Chondrocyte (in vitro differentiated cells): ENCODE measurements at places on chromosomes 12 and 14. TPM values are rescaled to one million over a fixed set of nuclear protein-coding genes. Genes with fewer than 3 reads are reported as not detected.

The PELI2 gene
- total RNA-seq = 4.7 to 9.0 TPM (median 8.7 TPM) in 3 replicates

The RPS26 gene
- 15.8 to 27.8 TPM (median 19.5 TPM) in 3 replicates for total RNA-seq

The PYM1 gene
- 17.3 to 26.4 TPM (median 19.0 TPM) in 3 replicates for total RNA-seq

The PNP gene
- 25.0 to 34.8 TPM (median 26.7 TPM) in 3 replicates for total RNA-seq

The SERPINA4 gene
- not detected in 3 replicates for total RNA-seq

The SMOC1 gene
- total RNA-seq = 0.41 to 1.7 TPM (median 1.1 TPM) in 3 replicates

The KRT85 gene
- not detected in 3 replicates for total RNA-seq

The MGAT2 gene
- 51.2 to 58.2 TPM (median 53.5 TPM) in 3 replicates for total RNA-seq

The TSFM gene
- 17.8 to 21.3 TPM (median 19.9 TPM) in 3 replicates for total RNA-seq

The ITGA7 gene
- 5.6 to 32.4 TPM (median 31.6 TPM) in 3 replicates for total RNA-seq

The PLEK2 gene
- total RNA-seq = not detected in 3 replicates

The RBP5 gene
- total RNA-seq = not detected in 3 replicates

The AACS gene
- 22.6 to 27.6 TPM (median 23.7 TPM) in 3 replicates for total RNA-seq

The STXBP6 gene
- 1.7 to 11.5 TPM (median 1.8 TPM) in 3 replicates for total RNA-seq

The MAP1LC3B2 gene
- total RNA-seq = 3.3 to 4.1 TPM (median 3.3 TPM) in 3 replicates

The SLC2A13 gene
- 12.3 to 14.6 TPM (median 14.4 TPM) in 3 replicates for total RNA-seq

The RIN3 gene
- total RNA-seq = 18.8 to 24.2 TPM (median 20.2 TPM) in 3 replicates

The IGF1 gene
- total RNA-seq = 0.64 to 1.4 TPM (median 1.3 TPM) in 3 replicates

The VRTN gene
- not detected in 3 replicates for total RNA-seq

The RNU4-1 gene
- 1,613 to 1,880 TPM (median 1,738 TPM) in 3 replicates for total RNA-seq

The FAM90A1 gene
- total RNA-seq = not detected in 3 replicates

The KRT82 gene
- total RNA-seq = not detected in 3 replicates

The INF2 gene
- 117 to 152 TPM (median 121 TPM) in 3 replicates for total RNA-seq

The HPD gene
- total RNA-seq = not detected in 3 replicates

The HCAR2 gene
- not detected in 3 replicates for total RNA-seq

The SERPINA12 gene
- total RNA-seq = not detected in 3 replicates

The CHFR gene
- total RNA-seq = 49.6 to 58.9 TPM (median 56.2 TPM) in 3 replicates

The AQP2 gene
- total RNA-seq = not detected in 3 replicates

The MGST1 gene
- 17.9 to 45.6 TPM (median 23.9 TPM) in 3 replicates for total RNA-seq

The MANSC4 gene
- total RNA-seq = not detected in 3 replicates

The TSHR gene
- total RNA-seq = 0.51 TPM in 1 of 3 replicates, not detected in the others

The SMCO2 gene
- not detected in 3 replicates for total RNA-seq

The CACNA1C gene
- total RNA-seq = 27.0 to 48.5 TPM (median 27.0 TPM) in 3 replicates

The WDR89 gene
- 10.6 to 11.7 TPM (median 10.8 TPM) in 3 replicates for total RNA-seq

The A2ML1 gene
- not detected in 3 replicates for total RNA-seq

The SPTB gene
- 1.5 to 7.2 TPM (median 6.6 TPM) in 3 replicates for total RNA-seq

The OLR1 gene
- 0.28 TPM in 1 of 3 replicates, not detected in the others for total RNA-seq

The ACRBP gene
- 0.37 to 0.74 TPM (median 0.41 TPM) in 3 replicates for total RNA-seq

The B4GALNT3 gene
- 2.9 to 6.1 TPM (median 3.5 TPM) in 3 replicates for total RNA-seq

The BORCS5 gene
- total RNA-seq = 9.3 to 12.3 TPM (median 11.3 TPM) in 3 replicates

The DIO2 gene
- 0.79 to 87.0 TPM (median 1.4 TPM) in 3 replicates for total RNA-seq

The AKAP3 gene
- total RNA-seq = 0.26 to 0.65 TPM (median 0.57 TPM) in 3 replicates

The LMNTD1 gene
- 0.75 TPM in 1 of 3 replicates, not detected in the others for total RNA-seq

The DDN gene
- total RNA-seq = 0.10 to 0.74 TPM (median 0.72 TPM) in 3 replicates

The OTOGL gene
- 0.25 to 0.92 TPM in 2 of 3 replicates, not detected in the other for total RNA-seq

The WIF1 gene
- total RNA-seq = not detected in 3 replicates

The PIWIL1 gene
- total RNA-seq = not detected in 3 replicates

The EML5 gene
- total RNA-seq = 0.19 TPM in 1 of 3 replicates, not detected in the others

The FLRT2 gene
- total RNA-seq = 170 to 241 TPM (median 227 TPM) in 3 replicates

The CACNA2D4 gene
- total RNA-seq = 0.30 to 0.92 TPM in 2 of 3 replicates, not detected in the other

The CPM gene
- 0.29 to 1.3 TPM (median 0.67 TPM) in 3 replicates for total RNA-seq

The RPS6KL1 gene
- 0.82 to 6.5 TPM (median 5.8 TPM) in 3 replicates for total RNA-seq

The LGALS3 gene
- 53.5 to 56.2 TPM (median 54.1 TPM) in 3 replicates for total RNA-seq
